ENCODE measurements at places on chromosomes 11 and 22.

GRCh38 chr11:70769106-70769505, 370.8 kb downstream of the CTTN start:
- no peak for DNase-seq

DNA sequence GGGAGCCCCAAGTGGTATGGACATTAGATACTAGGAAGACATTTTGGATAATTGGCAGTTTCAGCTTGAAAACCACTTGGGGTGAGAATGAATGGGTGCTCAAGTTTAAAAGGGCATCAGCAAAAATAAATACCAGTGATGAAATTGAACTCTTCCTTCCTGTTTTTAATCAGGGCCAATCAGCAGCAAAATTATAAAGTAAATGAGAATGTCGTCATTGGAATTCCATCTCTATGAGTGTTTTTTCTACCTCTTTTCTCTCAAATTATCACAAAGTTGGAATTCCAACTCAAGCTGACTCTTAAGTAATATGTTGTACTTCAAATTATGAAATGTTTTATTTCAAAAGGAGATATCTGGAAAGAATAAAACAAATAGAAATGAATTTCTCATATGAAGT, 730.6 kb downstream of the METTL15 start:
- no peak for DNase-seq

DNA sequence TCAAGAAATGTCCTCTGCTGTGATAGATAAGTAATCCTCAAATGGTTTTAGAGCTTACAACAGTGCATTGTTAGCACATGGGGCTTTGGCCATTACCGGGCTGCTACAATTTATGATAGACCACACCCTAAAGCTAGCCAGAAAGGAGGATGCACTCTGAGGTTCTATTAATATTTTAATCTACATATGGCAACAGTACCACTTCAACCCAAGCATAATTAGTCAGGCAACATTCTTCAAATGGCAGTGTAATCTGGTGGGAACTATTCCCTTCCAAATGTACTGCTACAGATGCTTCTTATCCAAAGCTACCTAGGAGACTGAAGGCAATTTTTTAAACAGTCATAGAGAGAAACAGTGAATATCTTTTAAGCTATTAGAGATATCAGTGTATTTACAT, 697.6 kb downstream of the KCNA4 start:
- no peak for DNase-seq

DNA sequence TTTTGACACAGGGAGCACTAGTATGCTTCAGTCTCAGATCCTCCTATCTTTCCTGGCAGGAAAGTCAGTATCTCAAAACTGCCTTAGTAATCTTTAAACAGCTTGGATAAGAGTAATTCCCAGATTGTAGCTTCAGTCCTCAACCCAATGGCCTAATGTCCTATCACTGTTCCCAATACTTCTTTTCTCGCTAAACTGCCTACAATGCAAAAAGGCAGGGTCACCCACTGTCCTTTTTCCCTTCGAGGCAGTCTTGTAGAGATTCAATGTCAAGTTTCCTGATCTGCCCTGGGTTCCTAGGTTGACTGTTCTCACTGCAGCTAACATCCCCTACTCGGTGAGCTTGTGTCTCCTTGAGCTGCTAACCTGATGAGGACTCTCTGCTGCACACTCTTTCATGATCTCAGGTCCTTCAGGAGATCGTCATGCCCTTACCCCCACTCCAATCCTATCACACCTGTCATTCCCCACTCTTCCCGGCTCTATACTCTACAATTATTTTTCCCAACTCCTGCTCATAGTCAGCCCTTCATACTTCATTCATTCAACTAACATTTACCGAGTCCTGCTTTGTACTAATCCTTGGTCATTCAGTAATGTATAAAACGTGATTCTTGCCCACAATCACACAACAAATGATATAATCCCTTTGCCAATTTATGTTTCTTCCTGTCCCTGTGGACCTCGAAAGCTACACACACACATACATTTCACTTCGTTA, 904 bp downstream of the C2CD3 start:
- DNase-seq, result no peak

GRCh38 chr11:11262171-11262920, 90.7 kb downstream of the CSNK2A3 start:
- no peak for DNase-seq

DNA sequence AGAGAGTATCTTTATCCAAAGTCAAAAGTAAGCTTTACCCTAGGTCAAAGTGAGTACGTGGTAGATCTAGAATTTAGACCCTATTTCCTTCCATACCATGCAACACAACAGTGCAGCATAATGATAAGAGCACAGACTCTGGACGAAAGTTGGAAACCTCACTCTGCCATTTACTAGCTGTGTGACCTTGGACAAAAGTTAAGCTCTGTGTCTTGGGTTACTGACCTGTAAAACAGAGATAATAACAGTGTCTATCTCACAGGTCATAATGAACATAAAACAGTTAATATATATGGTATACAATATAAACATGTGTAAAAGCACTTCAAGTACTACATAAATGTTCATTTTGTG, 13.6 kb upstream of the CHRNA10 start:
- DNase-seq, result no peak

DNA sequence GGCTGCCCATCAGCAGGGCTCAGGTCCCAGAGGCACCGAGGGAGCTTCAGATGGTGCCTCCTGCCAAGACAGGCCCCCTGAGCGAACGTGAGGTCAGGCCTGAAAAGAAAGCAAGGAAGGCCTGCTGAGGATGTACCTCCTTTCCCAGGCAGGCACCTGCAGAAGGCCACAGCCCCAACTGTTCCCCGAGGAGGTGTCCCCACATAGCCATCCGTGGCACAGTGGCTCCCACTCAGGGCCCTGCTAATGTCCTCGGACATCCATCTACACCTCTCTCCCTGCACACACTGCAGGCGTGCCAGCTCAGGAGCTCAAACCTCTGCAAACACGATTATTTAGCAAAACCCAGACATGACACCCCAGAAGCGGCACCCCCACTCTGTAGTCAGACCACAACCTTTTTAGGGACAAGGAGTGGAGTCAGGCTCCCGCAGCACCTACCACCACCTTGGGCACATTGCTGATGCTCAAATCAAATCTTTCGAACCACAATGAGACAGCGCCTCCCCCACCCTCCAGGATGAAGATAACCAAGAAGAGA, 36.9 kb downstream of the SHANK2 start:
- no peak for DNase-seq

DNA sequence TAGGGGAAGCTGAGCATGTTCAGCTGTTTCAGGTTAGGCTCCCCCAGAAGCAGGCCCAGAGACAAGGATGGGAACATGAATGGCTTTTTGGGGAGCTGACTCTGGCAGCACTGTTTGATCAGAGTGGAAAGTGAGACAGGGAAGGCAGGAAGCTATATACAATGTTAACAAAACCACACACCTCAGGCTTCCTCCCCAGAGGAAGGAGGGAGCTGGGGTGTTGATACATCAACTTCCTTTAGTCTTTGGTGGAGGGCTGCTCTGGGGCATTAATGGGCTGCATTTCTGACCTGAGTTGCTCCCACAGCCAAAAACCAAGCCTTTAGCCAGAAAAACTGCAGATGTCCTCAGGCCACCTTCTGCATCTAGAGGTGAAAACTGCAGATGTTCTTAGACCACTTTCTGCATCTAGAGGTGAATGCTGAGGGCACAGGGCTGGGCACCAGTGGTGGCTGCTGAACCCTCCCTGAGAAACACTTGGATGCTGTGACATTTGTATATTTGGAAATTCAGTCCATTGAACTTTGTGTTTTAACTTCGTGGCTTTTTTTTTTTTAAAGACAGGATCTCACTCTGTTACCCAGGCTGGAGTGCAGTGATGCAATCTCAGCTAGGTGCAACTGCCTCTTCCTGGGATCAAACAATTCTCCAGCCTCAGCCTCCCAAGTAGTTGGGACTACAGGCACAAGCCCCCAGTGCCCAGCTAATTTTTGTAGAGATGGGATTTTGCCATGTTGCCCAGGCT, 49.9 kb downstream of the KIAA1671 start:
- no peak for DNase-seq

GRCh38 chr22:29078036-29078868, 5.4 kb downstream of the KREMEN1 start:
- no peak for DNase-seq

GRCh38 chr22:27220339-27220738, 563.0 kb downstream of the MIAT start:
- DNase-seq, result no peak

DNA sequence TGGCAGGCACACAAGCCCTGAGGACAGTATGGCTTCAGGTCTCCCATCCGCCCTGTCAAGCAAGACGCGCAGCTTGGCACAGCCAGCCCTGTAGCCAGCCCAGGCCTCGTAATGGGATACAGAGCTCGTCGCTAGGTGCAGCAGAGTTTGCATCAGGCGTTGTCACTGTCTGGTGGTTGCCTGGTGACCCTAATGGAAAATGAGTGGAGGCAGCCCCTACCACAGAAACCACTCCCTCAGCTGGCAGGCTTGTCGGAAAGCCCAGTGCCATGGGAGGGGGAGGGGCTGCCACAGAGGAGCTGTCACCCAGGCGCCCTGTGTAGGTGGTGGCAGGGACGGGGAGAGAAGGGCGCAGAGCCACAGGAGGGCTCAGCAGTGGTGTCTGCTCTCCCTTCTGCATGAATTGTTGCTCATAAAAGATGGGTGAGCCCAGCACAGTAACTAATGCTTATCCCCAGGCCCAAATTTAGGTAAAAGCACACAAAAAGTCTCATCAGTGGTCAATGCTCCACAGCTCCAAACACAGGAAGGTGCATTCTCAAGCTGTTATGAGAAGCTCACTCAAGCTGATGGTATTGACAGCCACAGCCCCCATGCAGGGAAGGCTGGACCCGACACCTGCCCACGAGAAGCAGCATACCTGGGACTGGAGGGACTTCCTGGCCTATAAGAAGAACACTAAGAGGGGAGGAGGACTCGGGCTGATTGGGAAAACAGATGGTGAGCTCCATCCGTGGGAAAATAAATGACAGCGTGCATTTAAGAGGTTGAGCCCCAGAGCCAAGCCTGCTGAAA, 164.6 kb downstream of the ETS1 start:
- DNase-seq, result no peak

- DNase-seq, result no peak
Measured at GRCh38 chr11:121914508-121915059, 201.4 kb downstream of the BLID start.

DNA sequence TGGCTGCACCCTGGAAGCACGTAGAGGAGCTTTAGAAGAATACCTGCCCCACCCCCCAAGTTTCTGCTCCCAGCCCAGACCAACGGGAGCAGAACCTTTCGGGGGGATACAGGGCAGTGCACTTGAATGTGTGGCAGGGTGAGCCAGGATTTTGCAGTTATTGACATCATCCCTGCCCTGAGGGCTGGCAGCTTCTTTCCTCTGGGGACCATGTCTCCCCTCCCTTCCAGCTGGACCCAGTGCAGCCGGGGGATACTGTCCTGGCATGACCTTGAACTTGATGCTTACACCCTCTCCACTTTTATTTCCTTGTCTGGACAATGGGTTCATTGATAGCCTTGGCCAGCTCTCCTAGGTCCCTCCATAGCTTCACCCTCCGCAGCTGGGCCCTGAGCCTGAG, 4.1 kb upstream of the CABP7 start:
- DNase-seq, result no peak

DNA sequence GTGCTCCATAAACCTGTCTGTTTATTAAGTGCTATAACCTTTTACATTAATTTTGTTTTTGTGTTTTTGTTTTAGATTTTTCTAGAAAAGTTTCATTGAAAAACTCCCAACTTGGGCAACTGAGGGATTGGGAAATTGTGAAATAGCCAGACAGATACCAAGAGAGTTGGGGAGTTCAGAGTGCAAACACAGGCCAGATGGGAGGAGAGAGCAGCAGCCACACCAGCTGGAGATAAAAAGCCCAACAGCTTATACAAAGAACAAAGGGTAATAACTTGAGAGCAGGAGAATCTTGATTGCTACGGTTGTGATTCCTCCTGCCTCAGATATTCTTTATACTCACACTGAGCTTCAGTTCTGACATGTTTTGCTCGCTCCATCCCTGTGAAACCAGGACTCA, 1642.2 kb downstream of the LRRC4C start:
- no peak for DNase-seq

- DNase-seq, result no peak
Measured at GRCh38 chr11:105968021-105968697, 53.9 kb downstream of the MSANTD4 start.

- DNase-seq, result no peak
Measured at GRCh38 chr22:50219800-50220602, 19.2 kb downstream of the SELENOO start.

DNA sequence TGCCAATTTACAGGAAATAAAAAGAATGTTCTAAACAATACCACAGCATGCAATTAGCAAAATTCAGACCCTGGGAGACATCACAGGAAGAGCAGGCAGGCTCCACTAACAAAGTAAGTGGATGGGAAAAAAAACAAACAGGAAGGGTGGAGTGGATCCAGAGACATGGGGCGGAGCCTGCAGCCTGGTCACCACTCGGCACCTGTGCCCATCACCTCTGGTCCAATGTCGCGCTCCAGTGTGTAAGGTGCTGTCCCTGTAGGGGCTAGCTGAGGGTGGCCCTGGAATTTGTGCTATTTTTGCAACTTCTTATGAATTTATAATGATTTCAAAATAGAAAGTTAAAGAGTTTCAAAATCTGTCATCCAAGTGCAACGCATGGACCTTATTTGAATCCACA, 11.0 kb upstream of the MOB2 start:
- DNase-seq, result no peak
